K562 (cell line): ENCODE measurements at places on chromosomes 13 and 19. TPM values are rescaled to one million over a fixed set of nuclear protein-coding genes. Genes with fewer than 3 reads are reported as not detected.

ERVV-1 gene
- polyA plus RNA-seq = not detected in 2 replicates

IRGC gene
- not detected in 2 replicates for polyA plus RNA-seq

ZNF845 gene
- polyA plus RNA-seq = 2.9 and 3.2 TPM in 2 replicates

HSH2D gene
- 0.12 and 0.37 TPM in 2 replicates for polyA plus RNA-seq

PPP1R37 gene
- polyA plus RNA-seq = 19.9 and 22.0 TPM in 2 replicates

ZIC2 gene
- polyA plus RNA-seq = 4.6 and 6.3 TPM in 2 replicates

MAG gene
- polyA plus RNA-seq = 2.9 and 10.0 TPM in 2 replicates

EFNA2 gene
- 0.12 and 0.15 TPM in 2 replicates for polyA plus RNA-seq

KCNRG gene
- 0.46 and 0.50 TPM in 2 replicates for polyA plus RNA-seq

ZIC5 gene
- 0.89 and 1.4 TPM in 2 replicates for polyA plus RNA-seq

ZNF583 gene
- polyA plus RNA-seq = 2.2 and 3.2 TPM in 2 replicates

RFXAP gene
- polyA plus RNA-seq = 8.0 and 8.2 TPM in 2 replicates

MICOS13 gene
- 124 and 202 TPM in 2 replicates for polyA plus RNA-seq

DLL3 gene
- polyA plus RNA-seq = 5.2 and 6.3 TPM in 2 replicates

DNA sequence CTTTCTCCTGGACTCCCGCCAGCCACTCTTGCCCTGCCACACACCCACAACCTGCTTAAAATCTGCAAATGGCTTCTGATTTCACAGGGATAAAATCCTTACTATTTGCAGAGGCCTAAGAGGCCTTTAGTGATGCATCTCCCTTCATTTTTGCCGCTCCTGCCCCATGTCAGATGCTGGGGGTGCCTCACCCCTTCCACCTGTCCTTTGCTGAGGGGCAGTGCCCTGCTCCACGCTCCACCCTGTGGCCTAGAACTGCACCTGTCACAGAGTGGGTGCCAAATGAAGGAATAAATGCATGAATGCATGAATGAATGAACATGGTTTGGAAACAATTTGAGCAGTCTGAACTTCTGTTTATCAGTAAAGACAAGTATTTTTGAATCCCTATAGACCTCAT lies 34.1 kb upstream of the UQCRFS1 start:
- DNase-seq = no peak

- no peak for DNase-seq
Observed at GRCh38 chr19:38654628-38655055, 7.2 kb downstream of the ACTN4 start.

DNA sequence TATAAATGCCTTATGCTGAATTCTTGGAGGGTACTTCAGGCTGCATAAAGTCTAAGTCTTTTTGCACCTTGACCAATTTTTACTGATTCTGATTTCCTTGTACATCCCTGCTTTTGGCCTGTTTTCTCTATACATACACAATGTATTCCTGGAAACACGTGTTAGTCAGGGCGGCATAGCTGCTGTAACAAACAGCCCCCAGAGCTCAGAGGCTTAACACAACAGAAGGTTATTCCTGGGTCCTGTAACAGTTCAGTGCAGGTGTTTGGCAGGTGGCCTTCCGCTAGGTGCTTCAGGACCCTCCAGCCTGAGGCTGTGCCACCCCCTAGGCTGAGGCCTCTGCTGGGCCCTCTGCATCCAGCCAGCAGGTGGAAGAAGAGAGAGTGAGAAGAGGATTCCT lies 82.9 kb downstream of the ZAR1L start:
- DNase-seq = no peak

DNA sequence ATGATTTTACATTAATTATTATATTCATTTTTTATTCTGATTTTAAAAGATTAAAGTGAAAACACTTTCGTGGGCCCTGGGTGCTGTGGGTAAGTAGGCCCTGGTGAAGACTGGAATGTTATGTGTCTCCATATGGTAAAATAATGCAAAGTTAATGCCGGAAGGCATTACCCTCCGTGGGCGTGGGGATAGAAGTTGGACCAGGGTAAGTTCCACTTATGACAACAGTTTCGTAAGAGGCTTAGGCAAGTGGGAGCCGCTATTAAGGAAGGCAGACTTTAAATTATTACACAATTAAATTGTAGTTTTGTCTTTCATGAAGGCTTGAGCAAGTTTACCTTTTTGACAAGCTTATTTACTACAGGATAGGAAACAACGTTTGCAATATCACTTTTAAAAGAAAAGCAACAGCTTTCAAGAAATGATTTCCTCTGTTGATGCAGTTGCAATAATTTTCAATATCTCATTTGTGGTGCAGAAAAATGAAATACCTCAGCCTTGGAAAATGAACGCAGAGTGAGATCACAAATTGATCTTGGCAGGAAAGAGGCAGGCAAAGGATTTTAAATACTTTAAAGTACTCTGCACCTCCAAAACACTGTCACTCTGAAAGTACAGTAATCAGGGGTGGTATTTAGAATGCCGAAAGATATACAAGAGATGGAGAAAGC lies 310.6 kb downstream of the DCT start:
- no peak for DNase-seq

- no peak for DNase-seq
Observed at GRCh38 chr13:25848812-25849745, 202.7 kb downstream of the SHISA2 start.

- DNase-seq = no peak
Observed at GRCh38 chr19:3335431-3336350, 30.7 kb upstream of the NFIC start.

DNA sequence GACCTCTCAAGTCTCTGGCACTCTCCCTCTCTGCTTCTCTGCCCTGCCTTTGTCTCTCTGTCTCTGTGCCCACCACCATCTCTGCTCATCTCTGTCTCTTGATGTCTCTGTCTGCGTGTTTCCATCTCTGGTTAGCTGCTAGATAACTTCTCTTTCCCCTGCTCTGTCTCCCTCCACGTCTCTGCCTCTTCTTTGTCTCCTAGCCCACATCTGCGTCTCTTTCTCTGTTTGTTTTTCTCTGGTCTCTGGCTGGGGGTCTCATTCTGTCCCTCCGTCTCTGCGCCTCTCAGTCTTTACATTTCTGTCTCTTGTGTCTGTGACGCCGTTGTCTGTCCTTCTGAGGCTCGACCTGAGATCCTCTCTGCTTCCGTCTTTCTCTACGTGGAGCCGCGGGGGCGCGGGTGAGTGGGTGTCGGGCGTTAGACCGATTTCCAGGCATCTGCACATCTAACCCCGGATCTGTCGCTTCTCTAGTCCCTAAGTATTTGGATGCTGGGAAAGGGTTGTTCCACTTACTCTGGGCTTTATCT lies 386 bp downstream of the GIPR start:
- no peak for DNase-seq

- DNase-seq = no peak
Observed at GRCh38 chr13:55069746-55070145, 2041.1 kb downstream of the OLFM4 start.

GRCh38 chr13:110894086-110894485 lies 20.8 kb downstream of the ANKRD10 start:
- DNase-seq = no peak

DNA sequence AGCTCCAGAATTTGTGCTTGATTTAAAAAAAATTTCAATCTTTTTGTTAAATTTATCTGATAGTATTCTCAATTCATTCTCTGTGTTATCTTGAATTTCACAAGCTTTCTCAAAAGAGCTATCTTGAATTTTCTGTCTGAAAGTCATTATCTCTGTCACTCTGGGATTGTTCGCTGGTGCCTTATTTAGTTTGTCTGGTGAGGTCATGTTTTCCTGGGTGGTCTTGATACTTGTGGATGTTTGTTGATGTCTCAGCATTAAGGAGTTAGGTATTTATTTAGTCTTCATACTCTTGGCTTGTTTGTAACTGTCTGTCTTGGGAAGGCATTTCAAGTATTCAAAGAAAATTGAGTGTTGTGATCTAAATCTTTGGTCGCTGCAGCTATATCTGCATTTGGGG lies 106.3 kb downstream of the TNFSF13B start:
- no peak for DNase-seq

DNA sequence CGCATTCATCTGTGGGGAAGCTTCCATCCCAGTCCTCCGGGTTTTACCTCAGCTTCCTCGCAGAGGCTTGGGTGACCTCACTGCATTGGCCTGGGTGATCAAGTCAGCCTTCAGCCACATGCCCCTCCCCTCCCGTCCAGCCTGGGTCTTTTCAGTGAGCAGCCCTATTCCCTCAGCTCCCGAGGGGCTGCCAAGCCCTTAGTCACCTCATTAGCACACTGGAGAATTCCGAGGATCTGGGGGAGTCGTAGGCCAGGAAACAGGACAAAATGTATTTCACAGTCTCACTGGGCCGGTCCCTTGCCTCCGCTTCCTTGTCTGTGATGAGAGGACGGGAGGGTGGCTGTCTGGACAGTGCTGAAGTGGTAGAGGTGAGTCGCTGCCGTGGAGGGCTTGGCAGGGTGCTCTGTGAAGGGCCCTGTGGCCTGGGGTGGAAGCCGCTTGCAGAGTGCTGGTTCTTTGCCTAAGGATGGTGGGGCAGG lies 19.9 kb downstream of the KDM4B start:
- no peak for DNase-seq

GRCh38 chr13:67860315-67860714 lies 630.2 kb upstream of the PCDH9 start:
- DNase-seq = no peak

DNA sequence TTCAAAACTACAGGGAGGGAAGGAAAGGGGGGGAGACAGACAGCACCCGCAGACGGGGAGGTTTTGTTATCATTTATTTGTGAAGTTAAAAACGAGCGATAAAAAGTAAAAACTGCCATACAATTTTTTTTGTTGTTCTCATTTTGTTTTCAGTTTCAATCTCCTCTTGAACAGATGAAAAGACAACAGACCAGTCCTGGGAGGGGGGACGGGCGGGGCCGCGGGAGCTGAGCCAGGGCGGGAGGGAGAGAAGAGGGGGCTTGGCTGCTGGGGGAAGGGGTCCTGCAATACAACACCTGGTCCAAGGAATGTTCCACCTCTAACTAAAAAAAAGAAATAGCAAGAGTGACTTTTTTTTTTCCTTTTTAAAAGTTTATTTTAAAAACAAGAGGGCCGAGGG lies 11.3 kb downstream of the KHSRP start:
- no peak for DNase-seq

DNA sequence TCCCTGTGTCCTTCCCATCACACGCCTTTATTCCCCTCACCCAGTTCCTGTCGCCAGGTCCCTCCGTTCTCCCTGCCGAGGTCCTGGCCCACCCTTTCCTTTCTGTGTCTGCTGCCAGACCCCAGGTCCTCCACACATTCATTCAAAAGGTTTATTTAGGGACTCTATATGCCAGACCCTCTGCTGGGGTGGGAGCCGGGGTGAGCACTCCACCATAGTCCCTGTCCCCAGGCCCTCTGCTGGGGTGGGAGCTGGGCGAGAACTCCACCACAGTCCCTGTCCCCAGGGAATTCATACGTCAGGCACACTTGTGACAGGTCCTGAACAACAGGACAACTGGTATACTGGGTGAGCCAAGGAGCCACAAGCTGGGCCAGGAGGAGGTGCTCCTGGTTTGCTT lies 34.4 kb upstream of the TUBGCP3 start:
- no peak for DNase-seq

DNA sequence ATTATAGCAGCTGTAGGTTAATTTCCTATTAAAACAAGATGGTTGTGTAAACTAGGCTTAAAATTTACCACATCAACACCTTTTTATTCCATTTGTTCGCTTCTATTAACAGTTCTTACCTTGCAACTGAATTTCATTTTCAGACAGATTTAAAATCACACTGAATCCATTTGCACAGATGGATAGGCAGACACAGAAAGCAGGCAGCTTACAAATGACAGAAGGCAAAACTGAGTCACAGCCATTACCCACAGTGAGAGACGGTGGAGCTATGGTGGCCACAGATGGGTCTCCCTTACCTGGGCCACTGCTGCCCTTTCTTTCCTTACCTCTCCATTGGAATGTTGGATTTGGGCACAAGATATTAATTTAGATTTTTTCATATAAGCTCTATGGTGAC lies 1567.8 kb upstream of the SLC10A2 start:
- no peak for DNase-seq

DNA sequence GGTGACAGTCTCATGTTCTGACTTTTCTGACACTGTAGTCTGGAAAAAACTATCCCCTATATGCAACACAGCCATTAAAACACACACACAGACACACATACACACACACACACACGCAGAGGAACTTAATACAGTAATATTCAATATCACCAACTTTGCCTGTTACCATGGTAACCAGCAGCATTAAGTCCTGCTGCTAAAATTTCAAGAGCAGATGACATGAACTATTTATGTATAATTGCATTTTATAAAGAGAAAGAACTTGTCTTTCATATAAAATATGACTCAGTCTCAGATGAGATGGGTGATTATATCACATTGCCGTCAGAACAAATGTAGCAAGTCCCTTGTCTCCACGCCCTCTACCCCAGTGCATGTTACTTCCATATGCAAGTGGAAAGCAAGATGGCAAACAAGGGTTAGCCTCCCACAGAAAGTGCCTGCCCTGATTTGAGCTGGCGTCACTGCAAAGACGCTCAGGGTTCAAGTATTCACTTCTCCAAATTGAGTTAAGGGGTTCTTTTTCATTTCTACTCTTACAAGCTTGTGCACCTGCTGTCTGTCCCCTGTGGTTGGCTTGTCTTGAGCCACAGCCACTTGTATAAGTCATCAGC lies 576.8 kb downstream of the UQCRFS1 start:
- DNase-seq = no peak

GRCh38 chr19:6228551-6229215 lies 51.1 kb downstream of the MLLT1 start:
- no peak for DNase-seq

DNA sequence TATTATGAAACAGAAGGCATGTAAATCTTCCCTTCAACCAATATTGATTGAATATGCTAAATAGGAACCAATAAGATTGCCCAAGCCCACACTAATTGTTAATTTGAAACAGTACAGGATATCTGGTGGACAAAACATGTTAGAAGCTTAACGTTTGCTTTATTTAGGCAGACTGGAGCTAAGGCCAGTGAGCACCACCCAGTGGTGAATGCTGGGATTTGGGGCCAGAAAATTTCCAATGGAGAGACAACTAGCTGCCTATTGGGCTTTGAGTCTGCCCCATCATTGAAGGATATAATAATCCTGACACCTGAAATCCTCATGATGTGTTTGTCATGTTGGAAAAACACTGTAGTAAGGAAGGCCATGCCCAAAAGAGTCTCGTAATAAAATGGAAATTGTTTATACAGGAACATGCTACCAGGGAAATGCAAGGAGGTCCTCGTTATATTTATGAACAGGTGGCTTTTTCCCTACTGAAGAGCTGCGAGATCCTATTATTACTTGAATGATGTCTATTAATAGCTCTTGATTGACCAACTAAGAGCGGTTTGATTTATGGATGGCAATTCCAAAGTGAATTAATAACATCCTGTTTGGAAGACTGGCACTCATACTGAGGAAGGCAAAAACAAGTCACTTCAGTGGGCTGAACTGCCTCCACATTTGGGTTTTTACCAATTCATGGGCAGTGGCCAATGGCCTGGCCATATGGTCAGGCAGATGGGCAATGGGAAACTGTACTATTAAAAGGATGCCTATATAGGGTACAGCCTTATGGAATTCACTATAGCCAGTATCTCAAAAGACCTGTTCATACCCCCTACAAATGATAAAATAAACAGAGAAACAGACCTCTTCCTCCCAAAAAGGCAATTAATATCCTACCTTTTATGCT lies 8.7 kb downstream of the SIGLECL1 start:
- peak; percentile 57 for DNase-seq
